Breast epithelium (tissue), 4 donors: ENCODE measurements at places on chromosomes 16 and 17.
A peak's percentile ranks its signal among the peaks of the same experiment; 100 is the strongest.

GRCh38 chr16:66337463-66338188 lies 28.9 kb upstream of the CDH5 start:
- no peak for DNase-seq

DNA sequence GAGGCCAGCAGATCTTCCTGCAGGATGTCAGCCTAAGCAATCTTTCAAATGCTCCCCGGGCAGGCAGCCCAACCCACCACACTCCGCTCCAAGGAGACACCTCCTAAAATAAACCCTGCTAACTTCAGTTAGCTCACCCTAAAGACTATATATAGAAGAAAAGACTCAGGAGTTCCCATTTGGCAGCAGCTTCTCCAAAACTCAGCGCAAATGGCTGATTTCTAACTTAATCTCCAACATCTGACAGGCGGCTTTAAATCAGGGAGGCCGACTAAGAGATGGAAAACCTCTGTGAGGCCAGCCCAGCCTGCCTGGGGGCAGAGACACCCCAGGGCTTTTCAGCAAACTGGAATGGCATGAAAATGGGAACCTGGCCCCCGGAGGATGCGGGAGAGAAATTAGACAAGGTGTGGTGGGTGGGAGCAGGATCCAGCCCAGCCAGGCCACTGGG lies 91.6 kb downstream of the XYLT1 start:
- DNase-seq: no peak

- no peak for DNase-seq
Observed at GRCh38 chr17:80025796-80026195, 9.9 kb downstream of the TBC1D16 start.

GRCh38 chr17:66296289-66296725 lies 6.1 kb upstream of the PRKCA start:
- DNase-seq: no peak

GRCh38 chr17:20103454-20104446 lies 94.6 kb downstream of the SPECC1 start:
- no peak for DNase-seq

- DNase-seq: no peak
Observed at GRCh38 chr16:35210681-35211433, 1751.4 kb downstream of the TP53TG3F start.

DNA sequence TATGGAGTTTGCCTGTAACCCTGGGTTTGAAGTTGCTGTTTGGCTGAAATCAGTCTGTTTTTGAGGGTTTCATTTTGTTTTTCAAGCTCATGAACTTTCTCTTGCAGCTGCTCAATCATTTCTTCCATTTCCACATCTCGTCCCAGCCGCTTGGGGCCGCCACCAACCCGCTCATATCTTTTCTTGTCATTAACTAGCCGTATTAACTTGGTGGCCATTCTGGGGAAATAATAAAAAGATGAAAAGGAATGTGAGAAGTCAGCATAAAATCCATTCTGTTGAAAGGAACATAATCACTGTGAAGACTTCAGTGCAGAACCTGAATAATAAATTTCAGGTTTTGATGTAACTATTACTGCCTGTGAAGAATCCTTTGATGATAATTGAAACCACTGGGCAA lies 11.5 kb downstream of the RPGRIP1L start:
- no peak for DNase-seq

GRCh38 chr16:49498264-49498663 lies 124.7 kb downstream of the C16orf78 start:
- no peak for DNase-seq

DNA sequence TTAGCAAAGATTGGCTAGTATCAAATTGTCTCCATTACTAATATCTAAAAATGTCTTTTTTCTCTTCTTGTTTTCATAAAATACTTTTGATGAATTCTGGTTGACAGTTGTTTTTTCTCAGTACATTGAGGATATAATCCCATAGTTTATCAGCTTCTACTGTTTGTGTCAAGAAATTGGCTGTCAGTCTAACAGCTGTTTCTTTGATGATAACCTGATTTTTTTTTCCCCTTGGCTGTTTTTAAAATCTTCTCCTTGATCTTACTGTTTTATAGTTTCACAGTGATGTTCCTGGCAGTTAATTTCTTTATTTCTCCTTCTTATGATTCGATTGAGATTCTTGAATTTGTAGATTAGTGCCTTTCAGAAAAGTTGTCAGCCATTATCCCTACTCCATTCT lies 315.3 kb upstream of the PMFBP1 start:
- no peak for DNase-seq

DNA sequence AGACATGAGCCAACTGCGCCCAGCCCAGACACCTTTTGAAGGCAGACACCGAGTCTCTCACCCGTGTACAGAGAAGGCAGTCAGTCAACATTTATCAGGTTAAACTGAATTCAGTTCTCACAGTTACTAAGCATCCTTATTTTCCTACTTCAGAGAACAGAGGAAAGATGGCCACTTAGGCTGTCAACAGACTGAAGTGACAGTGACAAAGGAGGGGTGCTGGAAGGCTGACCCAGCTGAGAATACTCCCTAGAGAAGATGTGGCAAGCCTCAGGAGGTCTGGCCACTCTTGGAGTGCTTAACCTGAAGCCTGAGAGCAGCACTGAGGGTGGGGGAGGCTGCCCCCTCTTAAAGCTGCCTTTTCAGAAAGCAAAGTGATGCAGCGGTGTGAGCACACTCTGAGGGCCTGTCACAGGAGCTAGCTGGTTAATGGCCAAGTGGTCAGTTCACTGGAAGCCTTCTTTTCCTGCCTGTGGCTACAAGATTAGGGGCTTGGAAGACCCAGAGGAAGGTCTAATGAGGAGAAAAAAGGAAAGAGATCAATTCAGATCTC lies 51.0 kb upstream of the SREBF1 start:
- no peak for DNase-seq

DNA sequence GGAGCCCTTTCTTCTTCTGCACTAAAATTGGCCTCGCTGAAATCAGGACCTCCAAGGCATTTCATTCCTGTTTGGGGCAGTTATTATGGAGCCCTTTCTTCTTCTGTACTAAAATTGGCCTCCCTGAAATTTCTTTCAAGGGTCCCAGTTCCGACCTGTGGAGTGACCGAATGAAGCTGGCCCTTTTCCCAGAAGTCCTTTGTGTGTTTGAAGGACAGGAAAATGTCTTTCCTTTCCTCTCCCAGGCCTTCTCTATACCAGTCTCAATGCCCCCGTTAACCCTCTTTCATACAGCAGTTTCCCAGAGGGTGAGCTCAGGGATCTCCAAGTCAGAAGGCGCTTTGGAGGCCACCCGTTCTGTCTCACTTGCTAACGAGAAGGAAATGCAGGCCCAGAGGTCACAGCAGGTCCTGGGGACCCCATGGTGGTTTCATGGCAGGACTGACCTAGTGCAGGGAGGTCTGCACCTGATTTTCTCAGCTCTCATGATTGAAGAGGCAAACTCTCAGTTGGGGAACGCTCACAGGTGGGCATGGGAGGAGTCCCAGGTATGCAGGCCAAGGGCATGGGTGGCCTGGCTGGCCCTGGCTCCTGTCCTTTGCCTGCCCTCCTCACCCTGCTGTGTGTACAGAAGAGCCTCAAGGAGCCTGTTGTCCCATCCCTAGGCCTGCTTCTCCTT lies 37.1 kb upstream of the DOC2B start:
- no peak for DNase-seq

DNA sequence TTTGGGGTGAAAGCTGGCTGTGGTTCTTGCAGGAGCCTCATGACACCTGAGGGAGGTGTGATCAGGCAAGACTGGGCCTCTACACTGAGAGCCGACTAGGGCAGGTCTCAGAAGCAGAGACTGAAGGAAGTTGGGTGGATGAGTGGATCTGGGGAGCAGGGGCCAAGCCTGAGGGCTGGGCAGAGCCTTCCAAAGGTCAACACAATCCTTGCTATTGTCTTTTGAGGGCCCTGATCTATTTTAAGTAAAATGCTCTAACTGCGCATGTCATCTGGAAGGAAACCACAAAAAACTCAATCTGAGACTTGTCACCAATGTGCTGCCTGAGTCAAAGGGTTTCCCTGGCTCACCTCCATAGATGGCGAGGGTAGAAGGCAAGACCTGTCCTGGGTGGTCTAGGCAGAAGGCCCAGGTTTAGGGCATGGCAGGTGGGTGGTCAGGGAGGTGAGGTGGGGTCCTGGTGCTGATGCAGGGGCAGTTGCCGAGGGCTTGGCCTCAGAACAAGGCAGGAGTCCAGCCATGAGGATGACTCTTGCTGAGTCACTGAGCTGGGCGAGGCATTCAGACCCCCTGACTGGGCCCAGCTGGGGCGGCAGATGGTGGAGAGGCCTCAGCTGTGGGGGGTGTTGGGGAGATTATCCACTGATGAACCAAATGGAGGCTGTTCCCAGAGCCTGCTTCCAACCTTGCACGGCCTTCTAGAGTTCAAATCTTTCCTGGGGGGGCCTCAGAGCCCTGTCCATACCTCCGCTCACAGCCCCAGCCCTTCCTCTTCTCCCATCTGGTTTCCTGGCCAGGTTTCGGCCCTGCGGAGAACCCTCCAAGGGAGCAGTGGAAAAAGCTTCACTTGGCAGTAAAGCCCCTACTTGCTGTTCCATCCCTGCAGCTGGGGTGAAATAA lies 5.1 kb downstream of the MVP start:
- DNase-seq: no peak

DNA sequence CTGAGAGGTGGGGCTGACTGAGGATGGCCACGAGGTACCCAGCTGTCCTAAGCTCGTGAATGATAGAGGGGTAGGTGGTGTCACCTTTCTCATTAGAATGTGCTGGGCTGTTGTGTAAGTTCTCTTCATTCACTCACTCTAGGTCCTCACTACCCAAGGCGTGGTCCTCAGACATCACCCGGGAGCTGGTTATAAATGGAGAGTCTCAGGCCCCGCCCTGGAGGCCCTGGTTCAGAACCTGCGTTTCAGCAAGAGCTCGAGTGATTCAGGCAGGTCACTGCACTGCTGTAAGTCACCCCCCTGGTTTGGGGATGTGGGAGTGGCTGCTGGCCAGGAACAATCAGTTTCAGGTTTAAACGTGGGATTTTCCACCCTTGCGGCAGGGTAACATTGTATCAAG lies 139.8 kb downstream of the FOXL1 start:
- peak; percentile 76 for DNase-seq

DNA sequence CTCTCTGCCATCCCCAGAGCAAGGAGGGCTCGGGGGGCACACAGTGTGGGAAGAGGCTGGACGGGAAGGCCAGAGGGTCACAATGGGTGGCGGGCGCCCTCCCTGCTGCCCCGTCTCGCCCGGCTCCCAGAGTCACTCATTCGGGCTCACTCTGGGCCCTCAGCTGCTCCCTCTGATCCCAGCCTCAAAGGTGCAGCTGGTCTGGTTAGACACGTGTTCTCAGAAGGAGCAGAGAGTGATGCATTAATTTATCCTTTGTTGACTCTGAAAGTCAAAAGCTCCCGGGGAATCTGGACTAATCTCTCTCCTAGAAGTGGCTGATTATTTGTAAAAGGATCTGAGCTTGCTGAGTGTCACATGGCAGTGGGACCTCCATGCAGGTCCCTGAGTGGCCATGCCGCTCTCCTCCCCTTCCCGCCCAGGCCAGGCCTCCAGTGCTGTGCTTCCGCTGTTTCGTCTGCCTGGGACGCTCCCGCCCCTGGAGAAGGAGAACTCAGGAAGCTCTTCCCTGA lies 87.5 kb downstream of the SEC14L1 start:
- no peak for DNase-seq

GRCh38 chr16:84004442-84004841 lies 36.4 kb downstream of the NECAB2 start:
- no peak for DNase-seq

DNA sequence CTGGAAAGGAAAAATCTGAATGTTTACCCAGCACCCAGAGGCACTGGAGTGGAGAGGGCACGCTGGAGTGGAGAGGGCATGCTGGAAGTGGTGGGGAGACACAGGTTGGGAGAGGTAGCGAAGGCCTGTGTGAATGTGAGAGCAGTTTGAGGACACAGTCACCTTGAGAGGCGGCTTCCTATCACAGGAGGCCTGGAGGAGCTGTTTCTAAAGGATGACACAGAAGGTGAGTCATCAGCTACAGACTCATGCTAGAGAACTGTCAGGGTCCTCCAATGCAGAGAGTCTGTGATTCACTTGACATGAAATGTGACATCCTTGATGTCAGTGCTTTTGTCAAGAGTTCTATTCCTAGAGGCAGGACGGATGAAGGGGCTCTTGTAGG lies 13.8 kb downstream of the CTRL start:
- no peak for DNase-seq

DNA sequence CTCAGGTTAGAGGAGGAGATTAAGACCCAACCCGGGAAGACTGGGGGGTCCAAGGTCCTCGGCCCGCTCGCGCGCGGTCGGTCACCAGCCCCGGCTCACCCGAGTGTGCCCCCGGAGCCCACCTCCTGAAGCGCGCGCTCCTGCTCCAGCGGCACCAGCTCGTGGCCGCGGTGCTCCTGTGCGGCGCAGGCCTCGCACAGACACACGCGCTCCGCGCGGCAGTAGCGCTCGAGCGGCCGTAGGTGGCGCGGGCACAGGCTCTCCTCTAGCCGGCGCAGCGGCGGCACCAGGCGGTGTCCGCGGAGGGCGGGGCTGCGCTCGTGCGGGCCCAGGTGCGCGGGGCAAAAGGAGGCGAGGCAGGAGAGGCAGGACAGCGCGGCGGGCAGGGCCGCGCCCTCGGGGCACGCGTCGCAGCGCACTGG lies 618 bp downstream of the TRIM47 start:
- DNase-seq: peak; percentile 64

DNA sequence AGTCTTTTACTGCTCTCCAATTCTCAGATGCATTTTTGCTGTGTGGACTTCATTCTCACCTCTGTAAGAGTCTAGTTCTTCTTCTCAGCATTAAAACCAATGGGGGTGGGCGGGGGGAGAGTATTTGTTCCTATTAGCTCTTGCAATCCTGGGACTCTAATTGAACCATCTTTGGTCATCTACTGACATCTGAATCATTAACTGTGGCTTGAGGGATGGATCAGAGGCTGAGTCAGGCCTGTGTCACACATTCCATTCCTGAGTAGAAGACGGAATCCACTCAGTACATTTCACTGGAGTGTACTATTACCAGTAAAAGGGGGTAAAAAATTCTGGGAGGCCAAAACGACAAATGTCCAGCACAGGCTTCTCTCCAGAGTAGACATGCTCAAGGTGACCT lies 12.8 kb upstream of the ZNF23 start:
- DNase-seq: no peak

- no peak for DNase-seq
Observed at GRCh38 chr16:266258-267164, 9.2 kb downstream of the RGS11 start.

GRCh38 chr16:50066482-50067289 lies 916 bp downstream of the HEATR3 start:
- no peak for DNase-seq

DNA sequence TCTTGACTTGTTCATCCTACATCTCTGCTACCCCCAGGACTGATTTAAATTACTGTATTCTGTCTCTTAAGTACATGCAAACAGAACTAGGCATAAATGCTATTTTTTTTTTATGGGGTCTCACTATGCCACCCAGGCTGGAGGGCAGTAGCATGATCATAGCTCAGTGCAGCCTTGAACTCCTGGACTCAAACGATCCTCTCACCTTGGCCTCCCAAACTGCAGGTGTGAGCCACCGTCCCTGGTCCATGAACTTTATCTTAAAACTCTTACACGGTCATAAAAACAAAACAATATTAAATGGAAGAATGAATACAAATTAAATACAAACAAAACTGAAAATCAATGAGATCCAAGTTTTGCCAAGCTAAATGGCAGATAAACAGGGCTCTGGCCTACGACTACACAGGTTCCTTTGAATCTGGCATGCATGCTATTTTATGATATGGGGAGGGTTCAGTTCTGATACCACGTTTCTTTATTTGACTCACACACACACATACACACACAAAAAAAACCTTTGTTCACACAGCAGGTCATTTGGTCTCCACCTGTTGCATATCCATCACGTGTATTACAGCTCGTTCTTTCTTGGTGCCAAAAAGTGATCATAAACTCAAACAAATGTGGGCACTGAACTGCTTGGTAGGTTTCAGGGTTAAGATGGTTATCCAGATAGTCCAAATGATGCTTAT lies 1.1 kb upstream of the PKD1L3 start:
- DNase-seq: no peak
